ENCODE measurements at places on chromosomes 4 and X.

- DNase-seq = no peak
Measured at GRCh38 chr4:39331191-39331590, 35.0 kb downstream of the RFC1 start.

DNA sequence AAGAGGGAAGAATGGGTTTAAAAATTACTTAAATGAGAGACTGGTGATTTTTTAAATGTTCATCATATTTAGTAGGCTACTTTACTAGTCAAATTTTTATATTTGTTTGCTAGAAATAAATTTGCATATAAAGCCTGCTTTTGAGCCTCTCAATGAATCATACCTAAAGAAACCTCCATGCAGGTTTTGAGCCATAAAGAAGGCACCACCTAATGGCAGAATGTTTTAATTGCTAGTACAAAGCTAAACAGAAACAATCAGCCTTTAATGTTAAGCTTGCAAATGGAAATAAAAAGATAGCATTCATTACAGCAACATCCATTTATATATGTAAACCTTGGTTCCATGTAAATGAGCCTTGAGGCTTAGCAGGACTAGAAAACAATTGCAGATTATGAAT, 989.7 kb downstream of the CCSER1 start:
- no peak for DNase-seq

DNA sequence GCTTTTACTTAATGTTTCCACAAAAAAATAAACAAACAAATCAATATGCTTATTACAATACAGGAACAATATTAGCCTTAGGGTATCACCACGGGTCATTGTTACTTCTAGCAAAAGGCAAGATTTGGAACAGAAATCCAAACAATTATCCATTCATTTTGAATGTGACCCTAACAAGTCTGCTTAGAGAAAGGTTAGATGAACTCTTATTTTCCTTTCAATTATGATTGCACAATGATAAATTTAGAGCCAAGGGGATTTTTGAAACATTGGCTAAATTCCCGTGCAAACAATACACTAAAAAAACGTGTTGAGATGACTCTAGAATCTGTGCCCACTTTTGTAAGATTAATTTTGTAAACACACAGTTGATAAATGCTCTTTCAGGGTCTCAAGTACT, 474.7 kb downstream of the PCDH7 start:
- no peak for DNase-seq

DNA sequence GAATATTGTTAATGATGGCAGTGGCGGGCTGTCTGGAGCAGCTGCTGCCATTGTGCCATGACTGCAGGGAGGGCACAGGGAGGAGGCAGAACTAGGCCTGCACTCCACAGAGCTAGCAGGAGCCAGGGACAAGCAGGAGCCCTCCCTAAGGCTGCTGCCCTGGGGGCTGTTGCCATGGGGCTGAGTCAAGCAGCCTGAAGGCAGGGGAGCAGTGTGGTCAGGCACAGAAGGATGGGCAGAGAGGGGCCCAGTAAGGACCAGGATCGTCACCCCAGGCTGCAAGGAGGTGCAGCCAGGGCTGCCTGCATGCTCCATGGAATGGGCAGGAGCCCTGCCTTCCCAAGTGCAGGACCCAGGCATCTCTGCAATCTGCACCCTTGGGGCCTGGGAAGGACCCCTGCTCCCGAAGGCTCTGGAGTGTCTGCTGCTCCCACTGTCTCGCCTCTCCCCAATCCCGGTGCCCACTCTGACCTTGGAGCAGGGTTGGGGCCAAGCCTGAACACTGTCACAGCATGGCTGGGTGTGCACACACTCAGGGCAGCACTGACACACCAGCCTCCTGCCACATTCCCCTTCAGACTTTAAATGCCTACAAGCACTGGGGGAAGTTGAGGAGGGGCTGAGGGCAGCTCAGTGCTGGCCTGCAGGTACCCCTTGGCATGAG, 98.3 kb upstream of the GALNTL6 start:
- DNase-seq = no peak
